NCI-H1694 treated with DMSO at 0.1 percent for 48 hours (cell line): ENCODE measurements at places on chromosomes 16 and 17.

DNA sequence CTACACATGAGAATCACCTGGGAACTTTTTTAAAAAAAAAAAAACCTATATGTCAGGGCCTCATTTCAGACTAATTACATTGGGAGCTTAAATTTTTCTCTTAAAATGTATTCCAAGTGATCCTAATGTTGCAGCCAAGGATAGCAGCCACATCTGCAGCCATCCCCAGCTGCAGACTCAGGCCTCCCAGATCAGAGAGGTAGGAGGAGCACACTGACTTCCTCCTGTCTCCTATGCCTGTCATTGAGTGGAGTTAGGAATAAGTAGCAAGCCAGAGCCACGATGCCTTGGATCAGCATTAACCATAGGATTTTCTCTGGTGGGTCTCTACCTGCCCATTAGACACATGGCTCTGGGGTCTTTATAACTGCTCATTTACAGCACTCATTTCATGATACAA, 463.5 kb downstream of the HS3ST4 start:
- DNase-seq, result no peak

- DNase-seq, result no peak
Measured at GRCh38 chr17:8799570-8800212, 526 bp upstream of the MFSD6L start.

DNA sequence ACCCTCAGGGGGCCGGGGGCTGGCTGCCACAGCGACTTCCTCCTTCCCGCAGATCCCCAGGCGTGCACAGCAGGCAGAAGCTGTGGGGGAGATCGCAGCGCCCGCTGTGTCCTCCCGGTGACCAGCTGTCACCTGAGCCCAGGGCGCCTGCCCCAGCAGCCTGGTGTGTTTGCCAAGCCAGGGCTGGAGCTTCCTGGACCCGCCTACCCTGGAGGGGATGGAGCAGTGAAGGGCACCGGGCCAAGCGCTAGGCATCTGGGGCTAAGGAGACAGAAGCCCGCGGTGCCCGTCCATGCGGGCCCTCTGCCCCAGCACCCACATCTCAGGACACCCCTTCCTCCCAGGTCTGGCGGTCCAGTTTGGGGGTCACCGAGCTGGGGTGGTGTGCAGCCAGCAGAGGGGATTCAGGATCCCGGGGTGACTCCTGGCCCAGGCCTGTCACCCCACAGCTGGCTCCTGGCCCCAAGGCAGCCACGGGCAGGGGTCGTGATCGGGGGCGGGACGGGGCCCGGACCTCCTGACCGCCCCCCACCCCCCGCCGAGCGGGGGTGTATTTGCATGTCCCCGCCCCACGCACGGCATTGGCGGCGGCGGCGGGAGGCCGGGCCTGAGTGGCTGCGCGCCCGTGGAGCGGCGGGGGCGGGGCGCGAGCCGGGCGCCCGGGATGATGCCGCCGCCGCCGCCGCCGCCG, at the start of gene RAB26:
TSS of gene RAB26 (plus strand) at position 645 of the 691 bp plus-strand sequence. CDS start 159 bp downstream, outside the sequence.
- DNase-seq, result peak; percentile 81

- no peak for DNase-seq
Measured at GRCh38 chr16:46962629-46963028, 10.8 kb downstream of the DNAJA2 start.
